ENCODE measurements at places on chromosomes 6 and 20.

DNA sequence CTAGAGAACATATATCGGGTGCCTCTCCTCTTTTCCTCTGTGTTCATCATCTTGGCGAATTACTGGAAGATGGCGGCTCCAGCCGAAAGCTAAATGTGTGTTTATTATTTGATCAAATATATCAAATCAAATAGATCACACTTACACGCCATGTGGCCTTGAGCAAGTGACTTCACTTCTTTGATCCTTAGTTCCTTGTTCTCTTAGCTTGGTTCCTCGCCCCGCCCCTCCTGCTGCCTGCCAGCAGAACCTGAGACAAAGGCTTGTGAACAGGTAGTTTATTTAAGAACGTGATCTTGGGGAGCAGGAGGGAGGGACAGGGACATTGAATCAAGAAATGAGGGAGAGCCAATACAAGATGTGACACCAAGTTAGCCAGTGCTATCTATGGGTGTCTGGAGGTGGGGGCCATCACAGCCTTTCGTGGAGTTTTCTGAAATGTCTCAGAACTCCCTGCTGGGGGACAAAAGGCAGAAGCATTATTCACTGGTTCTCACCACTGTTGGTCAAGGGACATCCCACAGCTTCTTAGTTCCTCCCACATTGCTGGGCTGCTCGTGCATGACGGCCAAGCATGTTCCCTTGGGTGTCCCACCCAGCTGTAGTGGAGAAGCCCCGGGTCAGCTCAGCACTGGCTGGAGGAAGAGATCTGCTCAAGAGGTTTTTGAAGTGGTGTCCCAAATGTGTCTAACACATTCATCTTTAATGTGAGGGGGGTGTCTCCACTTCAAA is 44.9 kb upstream of the RNF24 start:
- no peak for DNase-seq

- DNase-seq, result peak; percentile 29
Observed at GRCh38 chr6:54192993-54193392, 81.8 kb downstream of the MLIP start.

GRCh38 chr6:25053875-25054371 is 118.2 kb upstream of the RIPOR2 start:
- DNase-seq, result peak; percentile 90

DNA sequence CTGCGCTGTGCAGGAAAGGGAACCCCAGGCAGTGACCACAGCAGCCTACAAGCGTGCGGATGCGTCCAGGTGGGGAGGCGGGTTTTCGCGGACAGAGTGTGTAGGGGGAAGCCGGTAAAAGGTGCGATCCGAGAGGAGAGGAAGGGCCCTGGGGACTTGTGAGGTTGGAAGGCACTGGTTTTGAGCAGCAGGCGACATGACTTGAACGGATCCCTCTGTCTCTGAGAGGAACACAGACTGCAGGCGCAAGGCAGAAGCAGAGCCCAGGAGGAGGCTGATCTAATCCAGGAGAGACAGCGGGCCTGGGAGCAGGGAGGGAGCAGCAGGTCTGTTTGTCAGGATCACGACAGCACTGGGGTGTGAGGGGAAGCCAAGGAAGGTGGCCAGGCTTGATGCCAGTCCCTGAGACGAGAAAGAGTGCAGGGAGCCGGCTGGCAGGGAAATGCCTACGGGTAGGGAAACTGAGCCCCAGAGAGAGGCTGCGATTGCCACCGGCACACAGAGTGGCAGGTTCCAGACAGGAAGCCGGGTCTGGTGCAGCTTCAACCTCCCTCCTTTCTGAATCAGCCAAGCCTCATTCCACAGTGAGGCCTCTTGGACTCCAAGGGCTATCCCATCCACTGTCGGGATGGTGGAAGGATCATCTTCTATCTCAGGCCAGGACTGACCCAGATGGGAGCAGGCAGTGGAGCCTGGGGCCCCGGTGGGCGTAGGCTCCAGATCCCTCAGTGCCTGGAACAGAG is 57.1 kb downstream of the HNF4A start:
- no peak for DNase-seq

Data from fibroblast of lung (primary cell).